NCI-H82 (cell line): ENCODE measurements at places on chromosomes 2 and 18.

DNA sequence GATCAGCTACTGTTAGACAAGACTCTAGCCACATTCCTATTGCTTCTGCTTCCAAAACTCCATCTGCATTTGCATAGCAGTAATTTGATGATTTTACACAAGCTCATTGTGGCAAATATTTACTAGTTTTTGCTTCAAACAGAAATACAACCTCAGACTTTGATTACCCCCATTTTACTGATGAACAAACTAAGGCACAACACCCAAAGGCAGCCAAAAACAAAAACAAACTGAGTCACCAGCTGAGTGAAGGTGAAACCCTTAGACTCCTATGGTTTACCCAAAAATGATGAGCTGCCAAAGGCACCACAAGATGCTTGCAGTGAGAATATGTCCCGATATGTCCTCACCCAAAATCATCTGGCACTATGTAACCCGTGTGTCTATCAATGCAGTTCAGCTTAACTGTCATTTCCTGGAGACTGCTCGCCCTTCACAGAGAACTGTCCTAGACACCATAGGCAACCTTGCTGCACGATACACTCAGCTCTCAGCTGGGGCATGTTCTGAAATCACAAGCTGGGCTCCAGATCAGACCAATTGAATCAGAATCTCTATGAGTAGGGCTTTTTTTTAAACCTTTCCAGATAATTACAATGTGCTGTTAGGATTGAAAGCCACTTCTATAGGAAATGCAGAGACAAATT, 4.1 kb upstream of the EVA1A start:
- DNase-seq: no peak

DNA sequence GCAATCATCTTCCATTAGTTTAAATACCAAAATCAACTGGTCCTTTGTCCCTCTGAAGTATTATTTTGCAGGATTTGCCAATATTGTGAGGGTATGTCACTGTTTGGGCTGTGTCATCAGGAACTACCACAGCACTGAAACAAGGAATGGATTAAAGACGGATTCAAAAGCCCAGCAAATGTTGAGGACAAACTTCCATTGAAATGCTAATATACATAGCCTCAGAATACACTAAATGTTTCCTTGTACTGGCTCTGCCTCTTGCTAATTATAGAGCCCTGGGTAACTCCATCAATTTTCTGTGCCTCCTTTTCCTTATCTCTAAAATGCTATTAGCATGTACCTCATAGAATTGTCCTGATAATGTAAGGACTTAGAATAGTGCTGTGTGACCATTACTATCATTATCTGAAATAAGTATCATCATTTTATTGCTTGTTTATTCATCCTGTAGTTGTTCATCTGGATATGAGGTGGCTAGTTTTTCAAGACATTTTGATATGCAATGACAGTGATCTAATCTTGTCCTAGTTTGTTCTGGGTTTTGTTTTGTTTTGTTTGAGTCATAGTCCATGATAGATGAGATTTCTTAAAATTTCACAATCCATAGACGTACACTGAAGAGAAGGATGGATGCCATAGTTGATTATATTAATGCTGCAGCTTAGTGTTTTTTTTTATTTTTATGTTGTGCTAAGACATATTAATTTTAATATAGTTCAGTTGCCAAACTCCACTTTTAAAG, 333.4 kb upstream of the KCNH7 start:
- no peak for DNase-seq

- no peak for DNase-seq
These were observed 135.1 kb upstream of the ID2 start for GRCh38 chr2:8546612-8547283.

DNA sequence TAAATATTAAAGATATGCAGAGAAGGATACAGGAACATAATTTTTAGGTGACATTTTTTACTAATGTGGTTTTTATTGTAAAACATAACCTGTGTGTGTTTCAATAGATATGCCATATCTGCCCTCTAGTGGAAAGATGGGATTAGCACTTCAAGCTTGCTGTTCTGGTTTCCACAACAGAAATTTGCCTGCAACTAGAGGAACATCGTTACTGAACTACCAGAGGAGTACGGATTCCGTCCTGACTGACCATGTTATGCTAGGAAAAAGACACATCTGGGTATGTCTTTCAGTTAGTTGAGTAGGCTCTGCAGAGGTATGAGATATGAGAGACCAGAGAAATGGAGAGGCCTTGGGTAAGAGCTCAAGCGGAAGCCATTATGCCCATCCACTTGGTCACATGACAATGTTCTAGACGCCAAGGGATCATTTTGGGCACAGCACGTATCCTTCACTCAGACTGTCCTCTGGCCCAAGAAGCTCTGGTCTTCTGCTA, 104.9 kb downstream of the MBD2 start:
- peak; percentile 78 for DNase-seq

DNA sequence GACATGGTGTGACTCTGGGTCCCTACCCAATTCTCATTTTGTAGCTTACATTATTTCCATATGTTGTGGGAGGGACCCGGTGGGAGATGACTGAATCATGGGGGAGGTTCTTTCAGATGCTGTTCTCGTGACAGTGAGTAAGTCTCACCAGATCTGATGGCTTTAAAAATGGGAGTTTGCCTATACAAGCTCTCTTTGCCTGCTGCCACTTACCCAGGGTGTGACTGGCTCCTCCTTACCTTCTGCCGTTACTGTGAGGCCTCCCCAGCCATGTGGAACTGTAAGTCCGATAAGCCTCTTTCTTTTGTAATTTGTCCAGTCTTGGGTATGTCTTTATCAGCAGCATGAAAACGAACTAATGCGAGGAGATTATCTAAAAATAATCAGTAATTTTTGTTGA, 1683.2 kb upstream of the SLC39A10 start:
- DNase-seq: peak; percentile 90

- peak; percentile 13 for DNase-seq
These were observed 128.3 kb downstream of the LRRC30 start for GRCh38 chr18:7358989-7359726.

DNA sequence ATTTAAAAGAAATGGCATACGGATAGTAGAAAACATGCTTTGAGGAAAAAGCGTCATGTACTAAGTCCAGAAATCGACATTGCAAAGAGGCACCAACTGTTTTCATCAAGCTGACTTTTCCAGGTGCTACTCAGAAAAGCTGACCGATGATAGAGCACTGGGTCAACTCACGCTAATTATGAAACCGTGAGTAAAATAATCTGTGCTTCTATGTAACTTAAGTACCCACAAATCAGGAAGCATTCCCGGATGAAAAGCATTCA, 353 bp upstream of the NUP35 start:
- no peak for DNase-seq

DNA sequence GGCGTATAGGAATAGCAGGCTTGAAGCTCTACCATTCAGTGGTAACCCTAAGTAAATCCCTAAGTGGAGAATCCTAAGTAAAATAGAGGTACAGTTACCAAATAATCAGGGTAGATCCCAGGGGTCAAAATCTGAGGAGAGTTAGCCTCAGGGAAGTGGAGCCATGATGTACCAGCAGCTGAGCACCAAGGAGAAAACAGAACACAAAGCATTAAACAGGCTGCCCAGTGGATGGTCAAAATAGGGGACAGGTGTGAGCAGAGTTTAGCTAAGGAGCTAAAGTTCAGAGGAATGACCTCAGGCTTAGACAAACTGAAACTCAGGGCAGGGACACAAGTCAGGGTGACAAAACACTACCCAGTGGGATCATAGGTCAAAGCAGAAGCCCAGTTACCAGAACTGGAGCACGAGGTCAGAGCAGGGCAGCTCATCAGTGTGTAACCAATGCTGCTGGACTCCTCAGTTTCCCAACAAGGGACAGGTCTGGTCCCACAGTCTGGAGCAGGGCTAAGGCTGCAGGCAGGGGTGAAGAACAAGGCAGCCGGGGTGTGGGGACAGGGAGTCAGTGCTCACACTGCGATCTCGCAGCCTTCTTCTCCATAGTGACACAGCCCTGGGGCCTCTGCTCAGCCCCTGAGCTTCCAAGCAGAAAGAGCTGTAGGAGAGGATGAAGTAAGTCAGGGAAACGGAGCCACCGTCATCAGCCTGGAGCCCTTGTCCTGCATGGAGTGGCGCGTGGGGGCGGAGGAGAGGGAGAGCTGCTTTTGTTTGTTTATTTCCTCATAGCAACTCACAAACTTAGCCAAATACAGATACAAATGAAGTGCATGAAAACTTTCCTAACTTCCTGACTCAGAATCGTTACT, 264.0 kb downstream of the MREG start:
- DNase-seq: no peak

DNA sequence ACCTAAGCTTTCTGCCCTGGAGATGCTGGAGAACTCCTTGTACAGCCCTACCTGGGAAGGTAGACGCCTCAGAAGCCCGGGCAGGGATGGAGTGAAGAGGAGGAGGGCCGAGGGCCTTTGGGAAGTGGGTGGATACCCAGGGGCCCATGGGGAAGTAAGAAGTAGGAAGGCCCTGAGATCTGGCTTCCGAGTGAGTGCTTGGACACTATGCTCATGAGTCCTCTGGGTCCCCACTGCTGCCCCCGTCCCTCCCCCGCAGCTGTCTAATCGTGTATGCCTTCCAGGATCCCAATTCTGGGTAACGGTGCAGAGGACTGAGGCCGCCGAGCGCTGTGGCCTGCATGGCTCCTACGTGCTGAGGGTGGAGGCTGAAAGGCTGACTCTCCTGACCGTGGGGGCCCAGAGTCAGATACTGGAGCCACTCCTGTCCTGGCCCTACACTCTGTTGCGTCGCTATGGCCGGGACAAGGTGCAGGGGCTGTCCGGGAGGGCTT, 1.1 kb downstream of the DOK1 start:
- no peak for DNase-seq

- no peak for DNase-seq
These were observed 6.5 kb downstream of the GKN1 start for GRCh38 chr2:68980956-68981355.

DNA sequence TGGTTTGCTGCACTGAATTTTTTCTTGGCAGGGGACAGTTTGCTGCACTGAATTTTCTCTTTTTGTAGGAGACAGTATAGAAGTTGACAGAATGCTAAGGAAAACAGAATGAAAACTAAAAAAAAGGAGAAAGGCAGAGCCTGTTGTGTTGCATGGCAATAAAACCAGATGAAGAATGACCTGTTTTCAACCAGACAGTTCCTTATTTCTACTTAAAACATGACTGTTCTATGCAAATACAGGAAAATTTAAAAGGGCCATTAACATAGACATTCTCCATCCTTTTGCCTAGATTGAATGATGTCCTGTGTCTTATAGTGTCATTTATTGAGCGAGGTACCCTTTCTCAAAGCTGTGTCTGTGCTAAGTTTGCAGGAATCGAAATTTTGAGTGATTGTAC, 33.3 kb downstream of the ABI2 start:
- DNase-seq: no peak

DNA sequence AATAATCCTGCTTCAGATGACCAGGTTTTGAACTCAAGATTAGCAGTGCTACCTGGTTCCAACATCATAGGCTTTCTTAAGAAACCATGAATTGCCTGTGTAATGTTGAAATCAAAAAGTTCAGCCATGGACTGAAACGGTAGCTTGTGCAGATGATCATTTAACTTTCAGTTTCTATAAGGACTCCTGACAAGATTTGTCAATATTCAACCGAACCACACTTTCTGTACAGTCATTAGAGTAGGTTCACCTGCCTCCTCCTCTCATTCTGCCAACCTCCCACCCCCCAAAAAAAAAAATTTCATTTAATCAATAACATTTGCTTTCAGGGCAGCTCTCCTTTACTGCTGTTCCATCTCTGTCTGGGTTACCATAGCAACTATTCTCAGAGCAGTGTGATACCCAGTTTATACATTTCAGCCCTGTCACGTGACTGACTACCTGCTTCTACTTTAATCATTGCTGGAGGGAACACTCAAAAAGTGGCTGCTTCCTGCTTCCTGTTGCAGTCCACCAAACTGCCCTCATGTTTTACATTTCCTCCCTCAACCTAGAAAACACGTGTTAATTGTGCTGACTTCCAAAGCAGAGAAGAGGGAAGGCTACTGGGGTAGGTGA, 275.5 kb downstream of the SS18 start:
- no peak for DNase-seq

DNA sequence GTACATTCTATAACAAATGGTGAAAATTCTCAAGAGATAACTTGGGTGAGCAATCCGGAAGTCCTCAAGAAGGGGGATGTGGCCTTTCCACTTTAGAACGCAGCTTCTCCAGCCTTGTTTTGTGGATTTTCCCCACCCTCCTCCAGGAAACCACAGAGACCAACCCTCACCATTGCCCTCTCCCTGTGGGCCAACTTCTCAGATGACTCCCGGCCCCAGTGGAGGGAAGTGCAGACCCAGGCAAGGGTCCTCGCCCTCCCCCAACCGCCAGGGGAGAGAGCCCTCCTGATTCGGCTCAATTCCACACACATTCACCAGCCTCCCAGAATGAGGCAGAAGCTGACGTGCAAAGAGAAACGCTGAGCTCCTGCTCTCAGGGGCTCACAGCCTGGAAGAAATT, 277.2 kb downstream of the EIPR1 start:
- DNase-seq: no peak
